NCI-H82 (cell line): ENCODE measurements at places on chromosomes 5 and 9.

- DNase-seq: peak; percentile 70
These were observed at the start of gene ARHGEF28 for GRCh38 chr5:73625944-73626811. TSS of gene ARHGEF28 (plus strand) at chr5:73626196. CDS start at chr5:73684852, 58,656 bp downstream.

GRCh38 chr5:159415301-159415937 is 85.1 kb upstream of the IL12B start:
- DNase-seq: peak; percentile 70

- DNase-seq: no peak
These were observed 134.4 kb downstream of the TUSC1 start for GRCh38 chr9:25543806-25544205.

DNA sequence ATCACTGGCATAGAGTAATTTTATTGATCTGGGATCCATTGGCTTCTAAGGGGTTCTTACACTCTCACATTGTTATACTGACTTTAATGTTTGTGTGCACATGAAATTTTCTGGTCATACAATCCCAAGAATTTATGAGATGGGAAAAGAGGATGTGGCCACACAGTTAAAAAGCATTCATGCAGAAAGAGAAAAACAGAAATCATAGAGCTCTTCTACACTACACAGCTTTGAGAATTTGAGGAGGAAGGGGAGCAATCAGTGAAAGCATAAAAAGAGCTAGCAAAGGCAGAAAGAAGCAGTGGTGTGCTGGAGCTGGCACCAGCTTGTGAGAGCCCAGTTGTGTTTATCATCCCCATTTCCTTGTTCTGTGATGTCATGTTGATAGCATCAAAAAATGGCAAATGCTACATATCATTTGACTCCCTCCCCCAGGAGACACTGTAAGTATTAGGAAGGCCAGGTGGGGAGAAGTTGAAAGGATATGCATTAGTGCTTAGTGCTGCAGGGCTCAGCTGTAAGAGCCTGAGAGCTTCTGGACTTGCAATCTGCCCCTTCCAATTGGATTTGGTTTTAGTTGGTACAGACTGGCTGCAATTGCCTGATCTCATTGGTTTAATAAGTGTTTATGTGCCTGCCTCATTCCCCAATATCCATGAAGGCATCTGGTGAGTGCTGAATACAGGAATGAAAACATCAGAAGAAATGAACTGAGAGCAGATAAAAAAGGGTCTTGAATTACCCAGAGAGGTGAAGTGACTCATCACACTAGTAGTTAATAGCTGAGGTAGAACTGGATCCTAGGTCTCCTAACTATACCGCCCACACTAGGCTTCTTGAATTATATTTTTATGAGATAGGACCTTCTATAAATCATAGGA is 30.9 kb downstream of the RHOBTB3 start:
- DNase-seq: peak; percentile 85

GRCh38 chr5:6461006-6461405 is 12.3 kb downstream of the UBE2QL1 start:
- no peak for DNase-seq

DNA sequence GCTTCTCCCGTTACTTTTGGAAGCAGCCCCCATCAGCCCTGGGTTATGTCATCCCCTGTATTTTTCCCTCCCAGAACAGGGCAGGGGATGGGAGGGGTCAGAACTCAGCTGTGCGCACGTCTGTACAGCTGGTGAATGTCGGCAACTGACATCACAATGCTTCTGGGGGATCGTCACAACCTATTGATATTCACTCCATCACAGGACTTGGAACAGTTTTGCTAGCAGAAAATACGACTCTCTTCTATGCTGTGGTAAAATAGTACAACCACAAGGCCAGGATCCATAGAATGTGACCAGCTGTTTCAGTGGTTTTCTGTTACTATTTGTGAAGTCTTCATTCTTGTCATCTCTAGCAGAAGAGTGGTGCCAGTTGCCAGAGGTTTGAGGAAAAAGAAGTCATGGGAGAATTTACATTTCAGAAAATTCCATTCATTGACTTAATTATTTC is 77.1 kb upstream of the KLF4 start:
- DNase-seq: no peak

DNA sequence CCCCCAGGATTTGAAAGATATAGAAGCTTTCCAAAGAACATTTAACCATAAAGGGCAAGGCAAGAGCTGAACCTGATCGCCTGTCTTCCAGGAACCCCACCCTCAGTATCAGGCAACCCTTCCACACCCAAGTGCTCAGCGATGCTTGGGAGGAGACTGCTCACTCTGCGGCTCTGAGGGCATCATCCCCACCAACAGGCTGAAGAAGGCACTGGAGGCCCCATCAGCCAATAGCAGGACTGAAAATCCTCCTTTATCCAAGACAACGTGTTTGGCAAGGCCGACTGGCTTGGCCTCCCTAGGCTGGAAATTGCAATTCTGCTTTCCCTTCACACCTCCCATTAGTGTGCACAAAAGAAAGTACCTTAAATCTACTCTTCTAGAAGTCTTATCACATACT is 1.4 kb upstream of the PPP2CA start:
- DNase-seq: peak; percentile 74

DNA sequence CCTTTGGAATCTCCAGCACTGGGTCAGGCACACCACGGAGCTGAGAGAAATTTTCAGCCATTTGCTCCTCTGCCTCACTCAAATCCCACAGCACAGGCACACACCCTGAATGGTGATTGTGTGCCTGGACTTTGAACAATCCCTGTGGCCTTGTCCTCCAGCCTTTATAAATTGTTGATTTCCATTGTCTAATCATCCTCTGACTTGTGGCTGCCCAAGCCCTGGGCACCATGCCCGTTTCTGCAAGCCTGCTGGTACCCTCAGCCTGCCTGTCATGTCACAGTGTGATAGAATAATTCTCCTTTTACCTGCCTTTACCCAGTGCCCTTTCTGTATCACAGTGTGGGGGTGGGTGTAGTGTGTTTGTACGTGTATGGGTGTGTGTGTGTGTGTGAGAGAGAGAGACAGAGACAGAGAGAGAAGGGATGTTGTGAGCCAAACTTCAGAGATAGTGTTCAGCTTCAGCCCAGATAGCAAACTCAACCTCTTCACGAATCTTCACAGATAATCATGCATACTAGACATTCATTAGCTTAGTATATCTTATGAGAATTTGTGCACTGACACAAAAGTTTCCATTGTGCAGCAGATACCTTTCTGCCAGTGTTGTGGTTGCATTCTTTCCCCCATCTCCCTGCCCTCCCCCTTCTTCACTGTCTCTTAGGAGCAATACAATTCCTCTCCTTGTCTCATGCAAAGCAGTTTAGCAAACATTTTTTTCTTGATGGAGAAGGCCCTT is 27.8 kb upstream of the SLC44A1 start:
- no peak for DNase-seq

- no peak for DNase-seq
These were observed 804.6 kb upstream of the COX7C start for GRCh38 chr5:85813146-85813545.

DNA sequence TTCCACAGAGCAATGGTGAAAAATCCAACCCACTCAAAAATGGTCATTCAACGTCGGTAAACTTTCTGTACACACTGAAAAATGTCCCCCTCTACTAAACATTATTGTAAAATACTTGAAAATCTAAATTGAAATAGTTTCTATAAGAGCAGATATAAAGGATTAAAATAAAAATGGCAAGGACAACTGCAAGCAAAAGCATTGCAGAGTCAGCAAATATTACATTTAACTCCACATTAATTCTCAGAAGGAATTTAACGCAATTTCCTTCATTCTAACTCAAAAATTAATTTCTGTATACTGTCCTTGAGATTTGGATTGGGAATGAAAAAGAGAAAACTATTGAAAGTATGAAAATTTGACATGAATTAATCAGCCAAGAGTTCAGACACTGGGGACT is 64.4 kb upstream of the SSBP2 start:
- no peak for DNase-seq

- no peak for DNase-seq
These were observed 142.5 kb upstream of the LPAR1 start for GRCh38 chr9:111180811-111181210.

DNA sequence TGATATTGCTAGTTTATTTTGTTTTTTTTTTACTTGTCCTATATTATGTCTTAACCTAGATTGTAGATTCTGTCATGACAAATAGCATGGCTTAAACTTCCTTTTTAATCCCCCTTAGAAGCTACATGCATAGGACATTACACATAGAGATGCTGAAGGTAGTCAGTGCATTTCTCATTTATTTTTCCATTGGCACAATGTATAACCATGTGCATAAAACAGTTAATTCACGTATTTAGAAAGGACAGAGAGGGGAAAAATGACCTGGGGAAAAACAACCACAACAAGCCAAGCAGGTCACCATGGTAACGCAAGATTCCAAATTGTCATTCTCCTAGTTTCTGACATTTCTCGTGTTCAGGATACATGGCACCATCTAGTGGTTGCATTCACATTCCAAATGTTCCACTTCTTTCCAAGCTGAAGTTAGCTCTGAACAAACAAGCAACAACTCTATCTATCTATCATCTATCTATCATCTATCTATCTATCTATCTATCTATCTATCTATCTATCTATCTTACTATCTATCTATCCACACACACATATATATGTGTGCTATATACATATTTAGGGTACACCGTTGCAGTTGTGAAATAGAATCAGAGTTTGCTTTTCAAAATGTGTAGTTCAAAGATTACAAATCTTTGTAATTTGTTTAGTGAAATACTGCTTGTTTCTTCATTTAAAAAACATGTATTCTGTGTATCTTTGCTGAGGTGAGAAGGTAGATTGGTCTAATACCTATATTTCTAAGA is 487.2 kb upstream of the ST8SIA4 start:
- DNase-seq: peak; percentile 48

DNA sequence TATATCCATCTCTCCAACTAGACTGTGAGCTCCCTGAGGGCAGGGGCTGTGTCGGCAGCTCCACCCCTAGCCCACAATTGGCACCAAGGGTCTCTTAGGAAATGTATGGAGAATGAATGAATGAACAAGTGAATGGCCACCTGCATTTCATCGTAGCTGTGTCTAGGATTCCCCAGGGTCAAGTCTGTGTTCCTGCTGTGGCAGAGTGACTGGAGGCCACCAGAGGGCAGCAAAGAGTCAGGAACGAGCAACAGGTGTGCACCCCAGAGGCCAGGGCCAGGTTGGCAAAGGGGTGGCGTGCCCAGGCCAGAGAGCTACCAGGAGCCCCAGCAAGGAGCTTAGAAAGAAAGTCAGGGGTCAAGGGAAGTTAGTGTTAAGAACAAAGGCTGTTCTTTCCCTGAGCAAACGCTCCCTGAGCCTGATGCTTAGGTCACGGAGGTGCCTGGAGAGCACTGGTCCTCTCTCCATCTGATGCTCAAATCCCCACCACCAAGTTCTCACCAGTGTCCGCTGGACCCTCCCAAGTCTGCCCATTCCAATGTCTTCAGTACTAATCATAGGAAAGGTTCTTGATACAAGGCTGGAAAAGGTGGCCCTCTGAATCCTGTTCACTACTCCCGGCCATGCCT is 160.7 kb downstream of the PAX5 start:
- DNase-seq: peak; percentile 70
